Progenitor cell of endocrine pancreas (in vitro differentiated cells): ENCODE measurements at places on chromosomes 12 and 14. TPM values are rescaled to one million over a fixed set of nuclear protein-coding genes. Genes with fewer than 3 reads are reported as not detected.

- DNase-seq: no peak
Measured at GRCh38 chr14:23360496-23360895, 4.5 kb downstream of the EFS start.

DNA sequence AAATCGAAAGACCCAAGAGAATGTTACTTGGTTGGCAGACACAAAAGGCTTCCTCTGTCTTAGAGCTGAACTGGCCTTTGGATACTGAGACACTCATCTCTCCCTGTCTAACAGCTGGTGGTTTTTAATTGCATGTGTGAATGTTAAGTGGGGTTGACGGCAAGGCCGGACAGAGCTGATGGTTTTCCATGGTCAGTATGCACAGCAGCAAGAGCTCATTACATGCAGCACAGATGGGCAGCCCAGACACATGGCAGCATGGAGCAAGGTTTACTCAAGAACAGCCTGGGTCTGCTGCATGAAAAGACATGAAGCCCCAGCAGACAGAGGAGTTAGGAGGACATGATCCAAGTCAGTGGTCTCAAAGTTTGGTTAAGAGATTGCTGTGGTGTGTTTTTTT lies 27.8 kb upstream of the CACNA2D4 start:
- DNase-seq: no peak

DNA sequence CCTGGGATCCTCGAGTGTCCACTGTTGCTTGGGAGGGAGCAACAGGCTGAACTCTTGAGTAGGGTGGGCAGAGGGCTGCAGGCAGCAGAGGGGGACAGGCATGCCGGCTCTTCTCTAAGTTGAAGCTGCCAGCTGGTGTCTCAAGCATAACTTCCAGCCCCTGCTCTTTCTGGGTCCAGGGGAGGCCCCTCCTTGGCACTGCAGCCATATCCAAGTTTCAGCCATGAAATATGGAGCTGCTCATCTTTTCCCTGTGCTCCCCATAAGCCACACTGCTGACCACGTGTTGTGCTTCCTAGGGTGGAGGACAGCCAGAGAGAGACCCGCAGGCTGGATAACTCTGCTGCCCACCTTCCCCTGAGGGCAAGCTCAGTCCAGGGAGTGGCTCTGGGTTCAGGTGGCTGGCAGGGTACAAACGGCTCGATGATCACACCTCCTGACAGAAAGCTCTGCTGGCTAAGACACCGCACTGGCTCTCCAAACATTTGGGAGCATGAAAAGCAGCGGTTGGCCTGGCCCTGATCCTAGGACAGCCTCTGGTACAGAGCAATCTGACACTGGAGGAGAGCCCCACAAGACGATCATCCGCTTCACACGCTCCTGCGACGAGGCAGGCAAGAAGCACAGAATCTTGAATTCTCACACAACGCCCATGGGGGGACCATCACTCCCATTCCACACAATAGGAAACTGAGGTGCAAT lies 79.6 kb downstream of the PITPNM2 start:
- DNase-seq: no peak

GRCh38 chr12:92403210-92404175 lies 257.8 kb upstream of the BTG1 start:
- no peak for DNase-seq

DNA sequence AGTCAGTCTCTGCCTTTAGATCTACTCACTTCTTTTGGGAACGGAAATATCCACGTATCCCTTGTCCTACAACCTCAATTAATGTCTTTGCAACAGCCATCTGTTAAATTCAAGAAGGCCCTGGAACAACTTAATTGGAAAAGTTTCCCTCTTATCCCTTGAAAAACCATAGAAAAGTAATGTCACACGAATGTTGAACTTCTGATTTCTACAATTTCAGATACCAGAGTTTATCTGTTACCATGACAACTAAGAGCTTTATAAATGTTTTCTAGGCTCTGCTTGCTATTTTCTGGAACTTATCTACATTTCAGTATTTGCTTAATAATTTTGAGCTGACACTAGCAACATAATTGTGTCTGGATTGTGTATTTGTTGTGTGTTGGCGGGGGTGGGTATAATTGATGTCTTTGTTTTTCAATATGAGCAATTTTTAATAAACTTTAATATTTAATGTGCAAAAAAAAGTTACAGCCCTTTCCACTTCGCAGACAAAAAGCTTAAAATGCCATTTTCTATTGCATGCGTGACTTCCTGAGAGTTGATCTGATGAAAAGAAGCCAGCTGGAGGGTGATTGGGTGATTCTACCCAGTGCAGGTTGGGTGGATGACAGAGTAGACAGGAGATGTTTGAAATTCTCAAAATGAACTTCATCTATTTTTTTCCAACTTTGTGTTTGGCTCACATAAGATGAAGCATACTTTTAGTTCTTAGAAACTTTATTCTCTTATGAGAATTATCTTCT lies 11.8 kb upstream of the EDDM3A start:
- no peak for DNase-seq

DNA sequence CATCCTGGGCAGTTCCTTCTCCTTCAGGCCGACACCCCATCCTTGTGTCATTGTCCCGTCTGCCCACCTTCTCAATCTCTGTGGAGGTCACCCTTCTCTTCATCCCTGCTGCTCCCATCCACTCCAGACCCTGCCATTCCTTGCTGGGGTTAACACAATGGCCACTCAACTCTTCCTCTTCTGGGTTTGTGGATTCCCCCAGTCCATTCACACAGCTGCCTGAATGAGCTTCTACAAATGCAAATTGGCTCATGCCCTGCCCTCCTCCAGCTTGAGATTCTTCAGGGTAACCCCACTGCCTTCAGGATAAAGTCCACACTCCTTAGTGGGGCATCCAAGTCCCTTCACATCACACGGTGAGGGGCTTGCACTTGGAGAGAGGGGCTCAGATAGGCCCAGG lies 17.2 kb upstream of the PRMT8 start:
- no peak for DNase-seq

- no peak for DNase-seq
Measured at GRCh38 chr14:99006276-99006675, 265.7 kb downstream of the BCL11B start.

DNA sequence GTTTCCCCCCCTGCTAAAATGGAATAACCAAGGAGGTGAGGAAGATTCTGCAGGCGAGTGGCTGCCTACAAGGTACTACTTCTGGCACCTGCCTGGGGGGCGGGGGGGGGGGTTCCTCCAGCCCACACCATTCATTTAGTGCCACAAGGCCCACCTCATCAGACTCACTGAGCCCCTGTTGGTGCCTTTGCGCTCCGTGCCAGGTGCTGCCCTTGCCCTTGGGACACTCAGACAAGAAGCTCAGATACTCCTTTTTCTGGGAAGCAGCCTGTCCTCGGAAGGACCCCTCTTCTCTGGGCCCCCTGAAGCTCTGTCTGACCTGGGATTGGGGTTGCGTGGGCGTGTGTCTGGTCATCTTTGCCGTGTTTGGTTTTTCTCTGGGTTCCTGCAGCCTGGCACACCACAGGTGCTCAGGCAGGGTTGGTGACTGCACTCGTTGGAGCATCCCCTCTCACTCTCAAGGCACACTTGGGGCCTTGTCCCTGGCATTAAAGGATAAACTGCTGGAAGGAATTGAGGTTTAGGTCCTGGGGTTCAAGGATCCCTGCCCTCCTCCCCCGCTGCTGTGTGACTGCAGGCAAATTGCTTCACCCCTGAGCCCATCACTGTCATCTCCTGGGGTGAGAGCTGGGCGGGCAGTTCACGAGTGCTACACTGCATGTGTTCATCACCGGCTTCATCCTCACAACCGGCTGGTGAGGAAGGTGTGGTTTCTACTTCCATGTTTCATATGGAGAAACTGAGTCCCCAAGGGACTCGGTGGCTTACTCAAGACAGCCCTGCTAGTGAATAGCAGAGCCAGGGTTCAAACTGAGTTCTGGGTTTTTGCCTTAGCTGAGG lies 16.9 kb downstream of the FAM222A start:
- no peak for DNase-seq

DNA sequence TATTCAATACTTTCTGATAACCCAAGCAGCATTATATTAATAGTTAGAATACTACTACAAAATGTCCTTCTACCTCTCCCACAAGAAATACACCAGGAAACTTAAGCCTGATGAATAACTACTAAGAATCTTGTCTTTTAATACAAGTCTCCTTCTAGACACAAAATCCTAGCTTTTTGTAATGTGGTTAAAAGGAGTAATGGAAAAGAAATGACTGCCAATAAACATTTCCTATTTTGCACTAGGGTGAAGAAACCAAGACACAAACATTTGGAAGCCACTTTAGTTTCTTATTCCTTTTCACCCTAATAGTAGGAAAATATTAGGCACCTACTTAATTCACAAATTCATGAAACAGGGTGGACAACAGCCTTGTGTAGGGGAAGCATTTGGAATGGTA lies 51.3 kb upstream of the TTC7B start:
- DNase-seq: no peak

DNA sequence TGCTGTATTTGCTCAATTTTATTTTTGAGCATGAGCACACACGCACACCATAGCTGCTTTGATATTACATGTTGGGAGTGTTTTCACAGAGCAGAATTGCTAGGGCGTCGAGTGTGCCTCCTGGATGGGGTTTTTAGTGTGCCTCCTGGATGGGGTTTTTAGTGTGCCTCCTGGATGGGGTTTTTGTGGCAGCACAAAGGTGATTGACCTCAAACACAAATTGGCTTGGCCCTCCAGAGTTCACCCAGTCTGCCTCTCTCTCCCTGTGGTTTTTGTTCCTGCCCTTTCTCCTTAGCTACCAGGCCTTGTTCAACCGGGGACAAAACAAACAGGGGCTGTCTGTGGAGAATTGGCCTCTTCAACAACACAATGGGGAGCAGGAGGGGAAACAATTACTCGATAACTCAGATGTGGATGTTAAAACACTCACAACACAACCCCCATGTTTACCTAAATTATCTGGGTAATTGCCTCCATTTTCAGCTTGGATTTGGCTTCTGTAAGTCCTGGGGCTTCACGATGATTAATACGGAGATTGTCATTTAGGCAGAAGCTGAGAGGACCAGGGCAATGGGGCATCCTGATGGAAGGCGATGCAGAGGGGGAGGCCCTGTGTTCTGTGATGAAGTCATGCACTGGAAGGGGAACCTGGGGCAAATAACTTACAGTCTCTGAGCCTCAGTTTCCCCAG lies 26.9 kb downstream of the TBX3 start:
- DNase-seq: no peak

DNA sequence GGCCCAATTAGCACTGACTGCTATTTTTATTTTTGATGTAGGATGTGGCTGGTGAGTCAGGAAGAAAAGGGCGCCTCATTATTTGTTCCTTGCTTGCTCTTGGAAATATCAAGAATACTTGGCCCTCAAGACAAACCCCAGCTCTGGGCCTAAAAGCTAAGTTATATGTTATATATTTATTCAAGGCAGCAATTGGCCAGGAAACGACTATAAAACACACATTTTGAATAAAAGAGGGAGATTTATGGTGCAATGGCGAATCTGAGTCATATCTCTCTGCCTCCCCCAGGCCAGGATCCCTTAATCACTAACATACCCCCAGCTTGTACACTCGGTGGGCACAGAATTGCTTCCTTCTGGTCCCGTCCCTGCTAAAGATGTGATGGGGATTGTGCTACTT lies 63.3 kb downstream of the TBX5 start:
- DNase-seq: no peak

GRCh38 chr12:97168804-97169203 lies 261.7 kb downstream of the NEDD1 start:
- DNase-seq: no peak

Gene KRT75
- not detected in 2 replicates for total RNA-seq

Gene ADGRD1
- 4.0 and 6.6 TPM in 2 replicates for total RNA-seq
